ENCODE measurements at places on chromosomes 12 and 14.

DNA sequence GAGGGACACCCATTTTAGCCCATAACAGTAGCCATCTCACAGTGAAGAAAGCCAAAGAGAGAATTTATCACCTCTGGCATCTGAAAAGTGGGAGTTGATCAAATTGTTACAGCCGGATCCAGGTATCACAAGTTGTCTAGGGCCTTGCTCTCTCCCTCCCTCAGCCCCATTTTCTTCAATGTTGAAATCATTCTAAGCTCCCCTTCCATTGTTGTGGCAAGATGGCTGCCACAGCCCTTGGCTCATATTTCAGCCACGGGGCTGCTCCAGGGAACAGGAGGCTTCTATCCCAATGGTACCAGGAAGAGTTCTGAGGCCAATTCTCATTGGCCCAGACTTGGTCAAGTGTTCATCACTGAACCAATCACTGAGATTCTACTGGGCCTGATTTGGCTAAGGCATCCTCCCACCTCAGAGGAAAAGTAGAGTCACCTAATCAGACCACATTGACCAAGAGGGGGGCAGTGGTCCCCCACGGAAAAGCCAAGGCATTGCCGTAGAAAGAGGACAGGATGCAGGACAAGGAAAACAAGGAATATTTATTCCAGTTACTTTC lies 106.2 kb downstream of the GPATCH2L start:
- DNase-seq = no peak

GRCh38 chr12:117031843-117032592 lies 67.2 kb downstream of the TESC start:
- no peak for DNase-seq

- DNase-seq = no peak
Measured at GRCh38 chr12:106152334-106152733, 13.6 kb upstream of the NUAK1 start.

DNA sequence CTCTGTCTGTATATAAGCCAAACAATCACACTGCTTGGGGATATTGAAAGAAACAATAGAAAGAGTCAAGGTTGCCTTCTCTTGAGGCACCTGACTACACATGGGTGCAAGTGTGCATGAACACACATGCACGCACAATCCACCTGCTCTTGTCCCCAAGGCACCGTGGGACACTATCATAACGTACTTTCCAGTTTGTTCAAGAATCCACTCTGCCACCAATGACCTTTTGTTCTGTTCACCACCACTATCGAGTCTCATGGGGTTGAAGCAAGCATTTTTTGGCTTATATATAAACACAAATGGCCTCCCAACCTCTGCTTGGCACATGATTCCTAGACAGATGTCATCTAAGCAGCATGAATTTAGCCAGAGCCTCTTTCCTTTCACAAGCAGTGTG lies 365.4 kb downstream of the EMP1 start:
- DNase-seq = no peak

DNA sequence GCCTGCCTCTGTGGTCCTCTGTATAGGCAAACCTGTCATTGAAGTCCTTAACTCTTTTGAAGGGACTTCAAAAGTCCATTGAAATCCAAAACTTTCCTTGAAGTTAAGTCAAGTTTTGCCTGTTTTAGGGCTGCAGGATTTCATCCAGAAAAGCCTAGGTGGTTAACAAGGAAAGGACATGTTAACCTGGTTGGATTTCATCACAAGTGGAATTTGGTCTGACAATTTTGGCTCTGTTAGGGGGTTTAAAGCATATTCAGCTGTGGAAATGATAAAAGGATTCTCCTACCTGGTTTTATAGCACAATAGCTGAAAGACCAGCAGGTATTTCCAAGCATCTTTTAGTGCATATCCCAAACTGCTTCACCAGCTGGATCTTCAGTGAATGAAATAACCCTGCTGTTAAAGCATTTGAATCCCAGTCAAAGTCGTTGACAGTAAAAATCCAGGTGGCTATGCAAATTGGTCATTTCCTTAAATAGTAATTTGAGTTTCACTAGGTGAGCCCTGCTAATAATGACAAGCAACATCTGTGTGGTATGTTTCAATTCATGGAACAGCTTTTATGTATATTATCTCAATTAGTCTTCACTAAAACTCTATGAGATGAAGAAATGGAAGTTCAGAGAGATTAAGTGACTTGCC lies 400.5 kb downstream of the ETNK1 start:
- no peak for DNase-seq

- DNase-seq = no peak
Measured at GRCh38 chr14:94876306-94876705, 106.4 kb upstream of the GSC start.

DNA sequence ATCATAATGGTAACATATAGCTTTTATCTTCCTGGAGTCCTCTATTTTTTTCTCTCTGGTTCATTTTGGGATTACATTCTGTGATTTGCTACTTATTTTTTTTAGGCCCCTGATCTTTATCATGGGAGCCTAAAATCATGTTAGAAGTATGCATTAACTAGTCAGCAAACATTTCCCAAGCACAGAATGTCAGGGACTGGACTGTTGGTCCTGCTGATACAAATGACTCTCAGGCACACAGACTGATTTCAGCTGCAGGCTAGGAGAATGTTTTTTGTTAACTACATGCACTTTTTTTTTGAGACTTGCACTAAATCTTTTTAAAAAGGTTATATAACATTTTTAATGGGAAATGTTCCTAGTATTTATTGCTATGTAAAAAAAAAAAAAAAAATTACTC lies 131.1 kb downstream of the ACSS3 start:
- no peak for DNase-seq

DNA sequence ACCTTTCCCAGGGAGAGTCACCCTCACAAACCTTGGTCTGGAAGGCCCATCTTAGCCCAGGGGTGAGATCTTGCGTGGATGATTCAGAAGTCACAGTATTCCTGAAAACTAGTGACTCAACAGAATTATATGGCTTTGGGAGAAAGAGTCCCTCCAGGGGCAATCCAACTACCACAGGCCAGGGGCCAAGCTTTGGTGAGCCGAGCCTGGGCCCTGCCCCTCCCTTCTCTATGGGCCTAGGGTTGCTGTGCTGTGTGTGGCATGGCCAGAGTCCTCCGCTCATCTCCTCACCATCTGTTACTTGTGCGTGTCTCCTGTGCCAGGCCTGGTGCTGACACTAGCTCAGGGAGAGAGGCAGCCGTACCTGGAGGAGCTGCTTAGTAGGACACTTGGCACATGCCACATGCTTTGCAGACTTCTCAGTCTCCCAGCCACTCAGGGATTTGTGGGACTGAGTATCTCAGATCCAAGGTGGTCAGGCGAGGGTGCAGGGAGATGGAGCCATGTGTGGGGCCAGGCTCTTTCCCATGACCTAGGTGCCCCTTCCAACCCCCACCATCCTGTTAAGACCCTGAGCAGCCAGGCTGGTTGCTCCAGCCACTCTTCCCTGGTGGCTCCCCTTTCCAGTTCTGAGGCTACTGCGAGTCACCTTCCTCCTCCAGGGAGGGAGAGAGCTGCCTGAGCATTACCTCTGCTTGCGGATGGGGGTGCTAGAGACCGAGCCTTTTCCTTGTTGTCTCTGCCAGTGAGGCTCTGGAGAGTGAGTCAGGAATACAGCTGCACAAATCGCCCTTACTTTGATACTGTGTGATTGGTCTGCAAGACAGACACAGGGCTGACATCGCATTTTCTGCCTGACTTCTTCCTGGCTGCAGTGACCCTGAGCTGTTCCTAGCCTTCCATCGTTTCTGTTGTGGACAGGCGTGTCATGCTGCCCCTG lies 94.1 kb downstream of the SLC25A47 start:
- DNase-seq = no peak

DNA sequence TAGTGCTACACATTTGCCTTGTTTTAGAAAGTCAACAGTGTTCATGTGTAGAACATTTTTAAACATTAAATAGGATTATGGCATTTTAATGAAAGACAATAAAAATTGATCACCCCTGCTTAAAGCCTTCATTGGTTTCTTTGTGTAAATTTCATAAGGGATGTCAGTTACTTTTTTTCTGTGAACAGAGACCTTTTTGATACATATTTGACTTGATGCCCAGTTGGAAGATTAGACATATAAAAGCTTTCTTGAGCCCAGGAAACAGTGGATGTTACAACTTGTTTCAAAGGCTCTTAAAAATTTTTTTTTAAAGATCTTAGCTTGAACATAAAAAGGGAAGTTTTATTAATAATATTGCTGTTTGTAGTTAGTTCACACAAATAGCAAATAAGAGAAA lies 168.7 kb upstream of the PDZRN4 start:
- DNase-seq = no peak

- no peak for DNase-seq
Measured at GRCh38 chr12:124386059-124386458, 91.2 kb downstream of the RFLNA start.

GRCh38 chr12:57754411-57755193 lies at the start of gene MARCHF9:
TSS of gene MARCHF9 (plus strand) at chr12:57755103. CDS start at chr12:57755529, 426 bp downstream.
- DNase-seq = peak; percentile 87

DNA sequence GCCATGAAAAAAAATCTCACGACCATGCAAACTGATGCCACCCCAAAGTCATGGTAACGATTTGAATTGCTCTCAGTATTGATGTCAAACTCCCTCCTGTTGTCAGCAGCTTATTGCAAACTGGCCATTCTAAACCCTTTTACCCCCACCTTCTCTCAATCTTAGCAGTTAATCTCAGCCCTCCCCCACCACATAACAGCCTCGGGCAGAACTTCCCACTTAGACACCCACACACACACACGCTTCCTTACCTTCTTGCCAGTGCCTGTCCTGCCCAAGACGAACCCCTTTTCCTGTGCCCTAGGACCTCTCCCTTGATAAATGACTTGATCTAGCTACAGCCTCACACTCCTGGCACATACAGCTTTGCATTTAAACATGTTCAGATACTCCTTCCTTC lies 56.6 kb downstream of the GPATCH2L start:
- DNase-seq = no peak

GRCh38 chr14:51356381-51356780 lies 116.3 kb downstream of the TMX1 start:
- DNase-seq = no peak

GRCh38 chr14:80988735-80989429 lies 33.5 kb downstream of the TSHR start:
- no peak for DNase-seq

- no peak for DNase-seq
Measured at GRCh38 chr12:77042833-77043232, 22.5 kb downstream of the E2F7 start.

DNA sequence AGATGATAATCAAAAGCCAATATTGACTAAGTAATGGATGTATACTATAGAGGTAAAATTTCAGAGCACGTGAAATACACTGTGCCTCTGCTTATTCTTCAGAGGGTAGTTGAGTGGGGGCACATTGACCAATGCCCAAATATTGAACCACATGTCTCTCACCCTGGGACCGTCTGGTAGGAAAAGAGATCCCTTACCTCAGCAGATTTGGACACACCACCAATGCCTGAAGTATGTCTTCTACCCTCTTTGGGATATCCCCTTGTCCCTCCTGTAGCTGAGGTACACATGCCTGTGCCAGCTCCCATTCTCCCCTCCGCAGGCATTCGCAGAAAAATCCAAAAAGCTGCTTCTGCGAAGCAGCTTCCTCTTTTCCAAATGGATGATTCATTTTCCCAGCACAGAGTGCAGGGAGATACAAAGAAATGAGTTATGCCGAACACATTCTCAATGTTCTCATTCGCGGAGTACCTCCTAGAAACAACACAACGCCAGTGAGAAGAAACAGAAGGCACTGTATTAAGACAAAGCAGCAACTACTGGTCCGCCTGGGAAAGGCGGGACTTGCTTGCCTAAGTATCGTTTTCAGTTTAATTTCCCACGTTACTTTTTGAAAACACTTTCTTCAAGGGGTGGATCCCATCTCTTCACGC lies 691 bp downstream of the ZFYVE26 start:
- no peak for DNase-seq

DNA sequence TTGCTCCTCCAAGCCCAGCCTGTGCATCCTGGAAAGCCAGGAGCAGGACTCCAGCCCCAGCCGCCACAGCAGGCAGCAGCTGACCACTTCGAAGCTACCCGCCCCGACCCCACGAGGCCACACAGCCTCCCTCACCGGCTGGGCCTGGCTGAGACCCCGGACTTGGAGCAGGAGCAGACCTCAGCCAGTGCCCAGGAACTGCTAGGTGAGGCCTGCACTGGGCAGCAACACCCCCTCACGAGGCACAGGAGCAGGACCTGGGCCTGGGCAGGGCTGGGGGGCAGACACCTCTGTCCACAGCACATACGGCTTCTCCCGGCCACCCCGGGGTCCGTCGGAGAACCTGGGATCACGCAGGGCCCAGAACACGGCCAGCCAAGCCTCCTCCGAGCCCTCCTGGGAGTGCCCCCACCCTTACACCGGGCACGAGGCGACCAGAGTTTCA lies 137.4 kb upstream of the C14orf180 start:
- no peak for DNase-seq

DNA sequence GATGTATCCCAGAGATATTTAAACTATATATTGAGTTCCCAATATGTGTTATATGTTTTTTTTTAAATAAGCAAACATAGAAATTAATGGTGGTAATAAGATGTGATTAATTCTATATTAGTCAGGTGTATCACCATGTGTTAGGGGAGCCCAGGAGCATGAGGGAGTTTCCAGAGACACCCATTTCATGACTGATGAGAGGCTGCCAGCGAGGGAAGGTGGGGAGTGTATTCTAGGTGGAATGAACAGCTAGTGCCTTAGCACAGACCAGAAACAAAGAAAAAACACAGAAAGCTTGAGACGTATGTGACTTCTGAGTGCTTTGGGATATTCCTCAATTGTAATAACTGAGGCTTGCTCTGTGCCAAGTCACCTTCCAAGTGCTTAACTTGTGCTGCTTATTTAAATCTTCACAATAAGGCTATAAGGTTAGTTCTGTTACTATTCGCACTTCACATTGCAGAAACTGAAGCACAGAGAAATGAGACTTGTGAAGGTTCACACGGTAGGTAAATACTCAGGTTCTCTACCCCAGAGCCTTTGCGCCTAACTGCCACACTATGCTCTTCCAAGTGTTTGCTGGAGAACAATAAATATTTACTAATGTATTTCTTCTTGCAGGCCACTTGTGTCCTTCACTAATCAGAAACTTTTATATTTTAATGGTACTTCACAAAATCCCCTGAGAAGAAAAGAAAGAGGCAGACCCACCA lies 17.9 kb upstream of the MGP start:
- no peak for DNase-seq
